ENCODE measurements at places on chromosomes 7 and 10.

- DNase-seq, result no peak
These were observed 54.4 kb downstream of the MTPAP start for GRCh38 chr10:30294476-30295240.

DNA sequence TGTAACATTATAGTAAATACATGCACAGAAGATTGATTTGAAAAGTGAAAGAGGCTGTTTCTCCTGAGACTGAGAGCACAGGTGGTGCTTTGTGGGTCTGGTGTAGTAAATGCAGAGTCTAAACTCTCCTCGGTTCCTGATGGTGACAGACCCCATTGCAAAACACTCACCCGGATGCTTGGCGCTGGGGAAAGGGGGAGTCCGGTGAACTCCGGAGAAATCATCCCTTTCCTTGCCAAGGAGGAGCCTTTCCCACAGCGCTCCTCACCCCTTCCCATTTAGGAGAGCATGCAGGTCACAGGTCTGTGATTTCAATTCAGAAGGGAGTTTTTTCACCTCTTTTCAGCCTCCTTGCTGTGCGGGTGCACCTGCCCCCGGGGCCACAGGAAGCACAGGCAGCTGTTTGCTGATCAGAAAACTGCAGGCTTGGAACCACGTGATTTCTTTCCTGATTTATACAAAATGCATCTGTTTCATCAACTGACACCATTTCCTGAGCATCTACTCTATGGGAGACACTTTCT, 75.6 kb upstream of the LYZL2 start:
- no peak for DNase-seq

GRCh38 chr7:124813994-124814798, 48.6 kb upstream of the GPR37 start:
- no peak for DNase-seq

GRCh38 chr10:1651270-1651966, 85.9 kb downstream of the ADARB2 start:
- no peak for DNase-seq

DNA sequence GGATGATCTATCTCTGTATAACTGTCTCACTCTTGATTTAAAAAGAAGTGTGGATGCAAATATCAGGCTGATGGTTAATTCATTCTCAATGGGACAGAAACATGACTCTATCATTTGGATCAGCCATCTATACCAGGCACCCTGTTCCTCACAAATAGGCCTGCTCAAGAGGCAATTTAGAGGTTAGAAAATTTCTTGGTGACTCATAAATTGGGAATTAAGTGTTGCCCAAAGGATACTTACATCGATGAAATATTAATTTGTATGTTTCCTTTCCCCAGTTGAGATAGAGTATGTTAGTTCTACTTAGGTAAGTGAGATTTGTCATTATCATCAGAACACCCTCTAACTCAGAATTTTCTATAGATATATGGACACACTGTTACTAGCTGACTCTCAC, 57.7 kb downstream of the PRSS58 start:
- no peak for DNase-seq
